B cell (primary cell): ENCODE measurements at places on chromosomes 11 and 22. TPM values are rescaled to one million over a fixed set of nuclear protein-coding genes. Genes with fewer than 3 reads are reported as not detected.

- DNase-seq: no peak
Measured at GRCh38 chr11:117414724-117415123, 87.1 kb downstream of the CEP164 start.

DNA sequence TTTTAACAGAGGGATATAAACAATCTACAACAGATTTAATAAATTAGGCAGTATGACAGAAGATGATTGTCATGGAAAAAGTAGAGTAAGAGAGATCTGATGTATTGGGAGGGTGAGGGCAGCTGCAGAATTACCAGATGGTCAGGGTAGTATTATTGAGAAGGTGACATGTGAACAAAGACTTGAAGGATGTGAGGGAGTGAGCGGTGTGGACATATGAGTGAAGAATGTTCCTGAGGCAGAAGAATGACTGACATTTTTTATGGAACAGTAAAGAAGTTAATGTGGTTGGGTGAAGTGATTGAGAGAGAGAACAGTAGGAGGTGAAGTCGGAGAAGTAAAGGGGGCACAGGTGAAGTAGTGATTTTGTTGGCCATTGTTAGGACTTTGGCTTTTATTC is 42.4 kb upstream of the HIPK3 start:
- DNase-seq: no peak

RASL10A gene
- total RNA-seq: 4.7 and 5.6 TPM in 2 replicates

- peak; percentile 68 for DNase-seq
Measured at GRCh38 chr11:68843052-68843561, 1.4 kb upstream of the CPT1A start.

MCAT gene
- 10.1 and 10.9 TPM in 2 replicates for total RNA-seq

DNA sequence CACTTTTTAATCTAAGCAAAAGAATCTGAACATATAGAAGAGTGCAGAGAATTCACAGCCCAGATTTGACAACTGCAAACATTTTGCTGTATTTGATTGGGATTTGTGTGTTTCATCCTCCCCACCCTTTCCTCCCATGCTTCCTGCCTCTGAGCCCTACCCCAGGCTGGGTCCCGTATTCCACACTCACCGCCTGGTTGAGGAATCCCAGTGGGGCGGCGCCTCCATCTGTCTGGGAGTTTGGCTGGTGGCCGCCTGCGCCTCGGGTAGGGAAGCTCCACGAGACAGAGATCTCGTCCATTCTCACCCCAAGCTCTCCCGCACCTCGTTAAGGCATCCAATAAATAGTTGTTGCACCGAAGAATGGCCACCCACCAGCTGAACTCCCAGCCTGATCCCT is 105.9 kb upstream of the SLC22A12 start:
- DNase-seq: no peak

- no peak for DNase-seq
Measured at GRCh38 chr11:17751558-17751957, 17.0 kb downstream of the KCNC1 start.

DNA sequence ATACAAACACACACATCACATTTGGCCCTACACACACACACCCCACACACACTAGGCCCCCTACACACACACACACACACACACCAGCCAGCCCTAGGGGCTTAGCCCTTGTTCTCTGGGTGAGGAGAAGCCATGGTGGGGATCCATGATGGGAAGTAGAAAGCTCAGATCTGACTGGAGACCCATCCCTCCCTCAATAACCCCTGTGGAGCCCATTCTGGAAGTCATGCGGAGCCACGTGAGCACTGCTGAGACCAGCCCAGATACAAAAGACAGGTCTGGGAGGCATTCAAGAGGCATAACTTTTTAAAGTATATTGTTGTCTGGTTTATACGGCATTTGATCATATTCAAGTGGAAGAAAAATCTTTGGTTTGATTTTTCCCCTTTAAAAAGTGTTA is 448.5 kb downstream of the SOX6 start:
- no peak for DNase-seq

GRCh38 chr22:17785185-17786184 is 11.2 kb upstream of the BID start:
- DNase-seq: peak; percentile 76
